Stimulated activated CD4-positive, alpha-beta T cell treated with anti-CD3 and anti-CD28 coated beads, Interleukin-1b, Interleukin-23, amount 100 ng/mL, for 1 hour (primary cell): ENCODE measurements at places on chromosomes 1 and 21.

- DNase-seq = no peak
Observed at GRCh38 chr1:119330466-119331189, 38.0 kb upstream of the HAO2 start.

DNA sequence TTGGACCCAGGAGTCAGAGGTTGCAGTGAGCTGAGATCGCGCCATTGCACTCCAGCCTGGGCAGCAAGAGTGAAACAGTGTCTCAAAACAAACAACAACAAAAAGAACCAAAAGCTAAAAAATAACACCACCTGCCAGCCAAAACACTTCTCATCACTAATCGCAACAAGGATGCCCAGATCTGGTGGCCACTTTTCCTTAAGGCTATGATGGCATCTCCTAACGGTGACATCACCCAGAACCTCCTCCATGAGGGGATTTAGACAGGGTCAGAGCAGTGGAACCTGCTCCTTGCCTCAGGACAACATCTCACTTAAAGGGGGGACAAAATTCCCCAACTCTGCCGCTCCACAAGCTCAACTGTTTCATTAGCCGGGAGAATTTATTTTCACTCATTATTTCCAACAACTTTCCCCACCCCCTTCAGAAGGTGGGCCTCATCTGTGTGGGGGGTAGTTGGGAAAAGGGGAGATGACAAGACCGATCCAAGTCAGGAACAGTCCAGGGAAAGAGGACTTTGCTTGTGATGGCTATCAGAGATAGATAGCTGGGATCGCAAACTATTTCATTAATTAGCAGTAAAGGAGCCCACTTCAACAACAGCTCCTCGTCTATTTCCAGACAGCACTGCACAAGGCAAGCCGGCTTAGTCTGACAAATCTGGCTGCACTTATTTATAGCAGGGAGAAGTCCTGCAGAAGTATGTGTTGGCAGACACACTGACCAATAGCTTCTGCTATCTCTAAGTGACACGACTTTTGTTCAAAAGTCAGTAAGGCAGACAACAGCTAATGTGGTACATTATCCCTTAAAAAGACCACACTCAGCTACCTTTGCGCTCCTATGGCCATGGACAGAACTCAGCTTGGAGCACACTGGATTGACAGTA lies 2.6 kb downstream of the PABPC4 start:
- DNase-seq = no peak

DNA sequence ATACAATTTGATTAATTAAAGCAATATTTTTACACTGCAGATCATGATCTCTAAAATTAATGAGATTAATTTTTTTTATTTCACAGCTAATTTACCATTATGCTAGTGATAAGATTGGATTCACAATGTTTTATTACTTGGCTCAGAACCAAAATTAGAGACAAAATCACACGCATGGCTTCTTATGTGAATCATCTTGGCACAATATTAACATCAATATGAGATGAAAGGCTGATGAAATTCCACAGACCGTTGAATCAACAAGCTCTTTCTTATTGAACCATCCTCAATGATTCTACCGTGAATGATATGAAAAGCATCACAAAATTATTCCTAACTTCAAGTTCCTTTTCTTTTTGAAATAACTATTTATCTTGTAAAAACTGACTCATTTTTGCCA lies 544.9 kb downstream of the KCNT2 start:
- DNase-seq = no peak

GRCh38 chr1:94315552-94316116 lies 78.2 kb upstream of the ARHGAP29 start:
- DNase-seq = no peak

- DNase-seq = no peak
Observed at GRCh38 chr1:164796916-164797315, 237.9 kb downstream of the PBX1 start.

DNA sequence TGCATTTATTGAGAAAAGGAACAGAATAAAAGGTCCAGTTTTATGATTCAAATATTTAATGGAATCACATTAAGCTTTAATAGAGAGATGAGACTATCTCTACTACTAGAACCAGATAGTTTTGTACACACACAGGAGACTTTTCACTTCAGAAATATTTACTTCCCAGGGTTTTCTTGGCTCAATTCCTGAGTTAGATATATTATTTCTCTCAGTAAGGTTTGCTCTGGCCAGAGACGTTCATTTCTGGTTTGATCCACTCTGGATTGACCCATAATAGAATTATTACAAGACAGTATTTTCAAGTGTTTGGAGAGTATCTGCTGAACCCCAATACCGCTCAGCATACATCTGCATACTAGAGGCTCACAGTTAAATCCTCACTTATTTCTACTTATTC lies 1.3 kb upstream of the RCOR3 start:
- DNase-seq = no peak

- DNase-seq = no peak
Observed at GRCh38 chr1:201732351-201732750, 96.6 kb upstream of the IPO9 start.

DNA sequence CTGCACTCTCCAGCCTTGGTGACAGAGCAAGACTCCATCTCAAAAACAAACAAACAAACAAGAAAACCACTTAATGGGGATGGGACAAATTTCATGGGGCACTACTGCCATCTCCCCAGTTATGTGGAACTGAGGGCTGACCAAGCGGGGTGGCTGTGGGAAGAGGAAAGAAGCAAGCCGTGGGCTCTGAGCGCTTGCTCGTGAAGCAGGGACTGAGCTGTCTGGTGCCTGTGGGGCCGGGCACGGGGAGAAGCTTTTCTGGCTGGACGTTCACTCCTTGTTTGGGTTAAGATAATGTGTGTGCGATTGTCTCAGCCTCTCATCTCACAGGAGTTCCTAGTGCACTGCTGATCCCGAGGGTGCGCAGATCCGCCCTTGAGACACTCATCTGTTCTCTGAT lies 22.0 kb upstream of the KIF26B start:
- no peak for DNase-seq
